ENCODE measurements at places on chromosomes 3 and 15.

GRCh38 chr3:120052225-120052624 lies 42.0 kb downstream of the GSK3B start:
- no peak for DNase-seq
- H3K36me3 ChIP-seq: no peaks in the 10 kb centered on the region
- no peaks in the 10 kb centered on the region for H3K27me3 ChIP-seq
- H3K4me1 ChIP-seq: peaks cover 5% of the 10 kb centered on the region
- H3K4me3 ChIP-seq: no peak overlapping the region
- no peak overlapping the region for H3K27ac ChIP-seq

GRCh38 chr15:78999636-79000035 lies 54.8 kb upstream of the CTSH start:
- no peaks in the 10 kb centered on the region for H3K36me3 ChIP-seq
- no peak overlapping the region for H3K4me3 ChIP-seq
- no peak for DNase-seq
- H3K27ac ChIP-seq: no peak overlapping the region
- H3K27me3 ChIP-seq: no peaks in the 10 kb centered on the region
- peaks cover 32% of the 10 kb centered on the region for H3K4me1 ChIP-seq

- no peaks in the 10 kb centered on the region for H3K27me3 ChIP-seq
- H3K4me3 ChIP-seq: no peak overlapping the region
- no peak for DNase-seq
- H3K4me1 ChIP-seq: no peaks in the 10 kb centered on the region
- H3K27ac ChIP-seq: no peak overlapping the region
These were observed 239.5 kb downstream of the GAP43 start for GRCh38 chr3:115862849-115863248.

GRCh38 chr3:7290077-7290825 lies 429.3 kb downstream of the GRM7 start:
- no peaks in the 10 kb centered on the region for H3K36me3 ChIP-seq
- peaks cover 12% of the 10 kb centered on the region for H3K4me1 ChIP-seq
- peak overlapping the region; percentile 15 for H3K27ac ChIP-seq

DNA sequence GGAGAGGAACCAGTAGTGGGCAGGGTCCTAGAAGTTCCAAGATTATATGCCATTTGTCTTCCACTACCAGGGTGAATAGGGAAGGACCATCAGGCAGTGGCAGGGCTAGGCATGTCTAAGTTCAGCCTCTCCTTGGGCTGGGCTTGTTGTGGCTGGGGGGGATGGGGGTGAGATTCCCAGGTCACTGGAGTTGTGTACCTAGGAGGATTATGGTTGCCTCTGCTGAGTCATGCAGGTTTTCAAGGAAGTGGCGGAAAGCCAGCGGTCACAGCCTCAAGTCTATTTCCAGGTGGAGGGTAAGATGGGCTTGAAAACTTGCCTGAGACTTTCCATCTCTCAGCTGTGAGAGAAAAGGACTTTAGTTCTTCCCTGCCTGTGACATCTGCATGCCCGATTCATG lies 1407.1 kb downstream of the SI start:
- no peak for DNase-seq
- no peak overlapping the region for H3K4me3 ChIP-seq
- H3K36me3 ChIP-seq: no peaks in the 10 kb centered on the region

- no peak overlapping the region for H3K27ac ChIP-seq
- peaks cover 3% of the 10 kb centered on the region for H3K27me3 ChIP-seq
- H3K4me3 ChIP-seq: no peak overlapping the region
- no peaks in the 10 kb centered on the region for H3K36me3 ChIP-seq
- no peak for DNase-seq
- no peaks in the 10 kb centered on the region for H3K4me1 ChIP-seq
These were observed 84.3 kb upstream of the NEO1 start for GRCh38 chr15:72967811-72968530.

- no peaks in the 10 kb centered on the region for H3K36me3 ChIP-seq
- peaks cover 28% of the 10 kb centered on the region for H3K4me1 ChIP-seq
- H3K27ac ChIP-seq: peak overlapping the region; percentile 91
- DNase-seq: peak; percentile 98
These were observed 469.6 kb downstream of the EDEM1 start for GRCh38 chr3:5657106-5657505.

GRCh38 chr15:53400986-53401385 lies 358.5 kb downstream of the WDR72 start:
- no peaks in the 10 kb centered on the region for H3K36me3 ChIP-seq
- DNase-seq: no peak
- no peak overlapping the region for H3K27ac ChIP-seq
